Upper lobe of left lung (tissue), 6 donors: ENCODE measurements at places on chromosomes 1 and 21. TPM values are rescaled to one million over a fixed set of nuclear protein-coding genes. Genes with fewer than 3 reads are reported as not detected.

The PLPP3 gene
- 57.8 TPM for total RNA-seq

DNA sequence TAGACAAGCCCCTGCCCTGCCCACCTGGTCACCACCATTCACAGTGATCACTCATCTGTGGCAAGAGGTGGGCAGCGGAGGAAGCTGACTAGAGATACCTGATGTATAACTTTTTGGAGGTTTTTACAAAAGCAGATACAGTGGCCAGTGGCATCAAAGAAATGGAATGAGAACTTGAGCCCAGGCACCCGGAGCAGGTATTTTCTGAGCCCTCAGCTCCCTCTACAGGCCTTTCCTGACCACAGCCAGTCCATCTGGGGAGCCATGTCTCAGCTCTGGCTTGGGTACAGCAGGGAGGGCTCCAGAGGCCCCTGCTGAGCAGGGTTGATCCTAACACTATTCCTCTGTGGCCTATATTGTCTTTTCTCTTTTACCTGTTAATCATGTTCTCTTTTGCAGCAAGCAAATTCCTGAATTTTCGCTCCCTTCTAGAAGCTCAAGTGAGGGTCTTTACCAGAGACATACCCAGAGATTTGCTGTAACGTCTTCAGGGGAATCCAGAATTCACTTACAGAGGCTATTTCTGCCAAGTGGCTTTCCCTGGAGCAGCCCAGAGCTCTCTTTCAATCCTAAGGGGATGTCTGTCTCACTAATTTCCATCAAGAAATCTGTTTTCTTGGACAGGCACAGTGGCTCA lies 27.3 kb downstream of the GPR157 start:
- no peak for DNase-seq
- H3K4me1 ChIP-seq = no peaks in the 10 kb centered on the region
- H3K27ac ChIP-seq = no peak overlapping the region

DNA sequence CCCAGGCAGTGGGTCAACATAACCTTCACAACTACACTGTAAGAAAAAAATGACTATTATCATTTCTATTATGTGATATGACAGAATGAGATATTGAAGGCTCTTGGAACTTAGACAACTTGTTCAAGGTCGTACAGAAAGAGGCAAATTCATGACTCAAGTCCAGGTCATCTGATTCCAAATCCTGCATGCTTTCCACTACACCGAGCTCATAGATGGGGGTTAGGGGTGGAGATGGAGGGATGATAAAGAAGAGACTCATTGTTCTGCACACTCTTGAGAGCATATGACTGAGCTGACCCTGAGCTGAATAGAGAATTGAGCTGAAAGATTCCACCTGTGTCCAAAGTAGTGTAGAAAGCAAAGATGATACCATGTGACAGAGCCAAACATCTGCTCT lies 2.8 kb downstream of the FCRL6 start:
- no peaks in the 10 kb centered on the region for H3K4me1 ChIP-seq
- DNase-seq = no peak
- H3K27me3 ChIP-seq = no peaks in the 10 kb centered on the region
- no peak overlapping the region for H3K27ac ChIP-seq
- no peaks in the 10 kb centered on the region for H3K36me3 ChIP-seq
- no peak overlapping the region for H3K4me3 ChIP-seq

The LCE1B gene
- not detected for total RNA-seq

DNA sequence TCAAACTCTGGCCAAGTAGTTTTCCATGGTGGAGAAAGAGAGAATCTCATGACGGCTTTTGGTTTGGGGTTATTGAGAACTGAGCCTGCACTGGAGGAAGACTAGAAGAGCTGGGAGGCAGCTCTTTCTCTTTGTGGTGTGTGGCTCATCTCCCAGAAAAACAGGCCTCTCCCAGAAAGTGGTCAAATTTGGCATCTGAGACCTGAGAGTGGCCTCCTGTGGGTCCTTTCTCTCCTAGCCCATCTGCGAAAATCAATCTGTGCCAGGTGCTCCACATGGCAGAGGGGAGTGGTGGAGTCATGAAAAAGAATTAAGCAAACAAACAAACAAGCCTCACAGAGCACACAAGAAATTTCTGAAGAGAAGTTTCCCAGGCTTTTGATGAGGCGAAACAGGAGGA lies 305.0 kb downstream of the ST6GALNAC3 start:
- DNase-seq = no peak
- H3K4me3 ChIP-seq = no peak overlapping the region
- no peak overlapping the region for H3K27ac ChIP-seq
- no peaks in the 10 kb centered on the region for H3K27me3 ChIP-seq
- H3K36me3 ChIP-seq = no peaks in the 10 kb centered on the region
- no peaks in the 10 kb centered on the region for H3K4me1 ChIP-seq

- H3K27me3 ChIP-seq = no peaks in the 10 kb centered on the region
- H3K27ac ChIP-seq = no peak overlapping the region
- no peak for DNase-seq
- H3K36me3 ChIP-seq = no peaks in the 10 kb centered on the region
- H3K4me1 ChIP-seq = no peaks in the 10 kb centered on the region
- H3K4me3 ChIP-seq = no peak overlapping the region
These were observed 90.7 kb downstream of the ZNF281 start for GRCh38 chr1:200319148-200319547.

GRCh38 chr1:154833841-154834240 lies 36.2 kb downstream of the KCNN3 start:
- no peak overlapping the region for H3K4me3 ChIP-seq
- no peaks in the 10 kb centered on the region for H3K27me3 ChIP-seq
- H3K36me3 ChIP-seq = no peaks in the 10 kb centered on the region
- H3K4me1 ChIP-seq = peaks cover 5% of the 10 kb centered on the region
- H3K27ac ChIP-seq = no peak overlapping the region
- no peak for DNase-seq

GRCh38 chr1:77639056-77639455 lies 43.4 kb downstream of the ZZZ3 start:
- no peaks in the 10 kb centered on the region for H3K27me3 ChIP-seq
- no peak overlapping the region for H3K27ac ChIP-seq
- H3K4me1 ChIP-seq = peaks cover 5% of the 10 kb centered on the region
- DNase-seq = no peak

DNA sequence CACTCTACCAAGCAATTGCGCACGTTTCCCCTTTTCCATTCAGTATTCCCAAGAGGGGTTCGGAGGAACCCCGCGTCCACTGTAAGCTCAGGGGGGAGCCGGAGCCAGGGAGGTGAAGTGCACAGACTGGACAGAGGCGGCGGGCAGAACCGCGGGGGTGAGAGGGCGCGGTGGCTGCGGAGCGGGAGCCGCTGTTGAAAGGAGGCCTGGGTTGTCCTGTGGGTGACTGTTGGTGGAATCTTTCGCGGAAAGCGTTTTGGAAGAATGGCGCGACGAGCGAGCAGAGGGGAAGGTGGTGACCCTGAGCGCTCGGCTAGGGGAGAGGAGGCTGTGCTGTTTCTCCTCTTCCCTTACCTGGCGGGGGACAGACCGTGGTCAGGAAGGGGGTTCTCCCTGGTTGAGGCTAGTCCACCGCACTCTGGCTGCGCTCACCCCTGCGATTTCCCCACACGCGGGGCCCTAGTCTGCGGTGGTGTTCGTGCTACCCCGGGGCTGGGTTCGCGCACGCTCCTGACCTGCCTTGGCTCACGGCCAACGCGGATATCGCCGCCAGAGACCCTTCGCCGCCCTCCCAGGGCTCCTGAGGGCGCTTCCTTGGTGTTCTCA lies 92.8 kb downstream of the PRKAB2 start:
- H3K27me3 ChIP-seq = no peaks in the 10 kb centered on the region
- no peak overlapping the region for H3K27ac ChIP-seq
- no peak for DNase-seq

The PLXNA2 gene
- total RNA-seq = 100.0 TPM

DNA sequence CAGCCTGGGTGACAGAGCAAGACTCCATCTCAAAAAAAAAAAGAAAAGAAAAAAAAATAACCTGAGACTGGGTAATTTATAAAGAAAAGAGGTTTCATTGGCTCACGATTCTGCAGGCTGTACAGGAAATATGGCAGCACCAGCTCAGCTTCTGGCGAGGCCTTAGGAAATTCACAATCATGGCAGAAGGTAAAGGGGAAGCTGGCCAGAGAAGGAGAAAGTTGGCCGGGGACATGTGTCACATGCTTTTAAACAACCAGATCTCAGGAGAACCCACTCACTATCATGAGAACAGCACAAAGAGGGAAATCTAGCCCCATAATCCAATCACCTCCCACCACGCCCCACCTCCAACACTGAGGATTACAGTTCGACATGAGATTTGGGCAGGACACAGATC lies 125.3 kb downstream of the DISP1 start:
- no peak for DNase-seq
- H3K27ac ChIP-seq = no peak overlapping the region

The RYR2 gene
- total RNA-seq = 2.9 TPM

The PTPN14 gene
- total RNA-seq = 31.0 TPM

The KRTAP11-1 gene
- total RNA-seq = not detected

GRCh38 chr1:113946112-113946511 lies 17.0 kb downstream of the HIPK1 start:
- no peak overlapping the region for H3K27ac ChIP-seq
- DNase-seq = no peak
- H3K4me3 ChIP-seq = no peak overlapping the region
- H3K27me3 ChIP-seq = no peaks in the 10 kb centered on the region
- H3K36me3 ChIP-seq = no peaks in the 10 kb centered on the region
- peaks cover 44% of the 10 kb centered on the region for H3K4me1 ChIP-seq

- H3K4me1 ChIP-seq = no peaks in the 10 kb centered on the region
- no peak overlapping the region for H3K27ac ChIP-seq
- no peak overlapping the region for H3K4me3 ChIP-seq
- DNase-seq = no peak
These were observed 17.7 kb upstream of the KDM4A start for GRCh38 chr1:43632135-43632670.

GRCh38 chr1:118992868-118993699 lies 4.9 kb upstream of the TBX15 start:
- H3K36me3 ChIP-seq = no peaks in the 10 kb centered on the region
- H3K4me3 ChIP-seq = no peak overlapping the region

- no peaks in the 10 kb centered on the region for H3K4me1 ChIP-seq
- no peak overlapping the region for H3K27ac ChIP-seq
- no peak for DNase-seq
- H3K36me3 ChIP-seq = no peaks in the 10 kb centered on the region
- no peak overlapping the region for H3K4me3 ChIP-seq
- H3K27me3 ChIP-seq = no peaks in the 10 kb centered on the region
These were observed 90.0 kb upstream of the CAMK1G start for GRCh38 chr1:209493559-209493958.

DNA sequence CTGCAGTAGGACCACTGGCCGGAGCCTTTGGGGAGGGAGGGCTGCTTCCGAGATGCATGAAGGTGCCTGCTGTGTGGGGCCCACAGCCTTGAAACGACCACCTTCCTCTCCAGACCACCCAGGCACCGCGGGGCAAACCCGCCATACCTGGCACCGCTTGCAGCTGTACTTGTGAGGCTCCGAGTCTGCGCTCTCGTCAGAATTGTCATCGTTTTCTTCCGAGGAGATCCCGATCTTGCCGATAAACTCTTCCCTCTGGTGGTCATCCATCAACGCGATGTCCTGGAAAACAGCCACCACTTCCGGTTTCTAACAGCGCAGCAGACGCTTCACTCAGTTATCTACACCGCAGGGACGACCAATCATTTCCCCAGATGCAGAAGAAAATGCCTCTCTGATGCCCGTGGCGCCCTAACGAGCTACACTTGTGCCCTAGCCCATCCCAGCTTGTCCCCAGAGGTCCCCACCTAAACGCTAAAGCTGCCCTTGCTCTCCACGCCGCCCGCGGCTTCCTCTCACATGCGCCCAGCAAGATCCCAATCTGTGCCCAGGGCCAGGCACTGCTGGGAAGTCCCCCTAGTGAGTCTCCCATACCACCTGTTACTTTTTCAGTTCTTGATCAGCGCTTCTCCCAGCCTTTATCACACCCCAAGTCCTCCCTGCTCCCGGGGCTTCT lies 55.0 kb upstream of the RIPK4 start:
- H3K4me3 ChIP-seq = no peak overlapping the region
- DNase-seq = no peak
- no peaks in the 10 kb centered on the region for H3K27me3 ChIP-seq
- H3K4me1 ChIP-seq = peaks cover under 1% of the 10 kb centered on the region

DNA sequence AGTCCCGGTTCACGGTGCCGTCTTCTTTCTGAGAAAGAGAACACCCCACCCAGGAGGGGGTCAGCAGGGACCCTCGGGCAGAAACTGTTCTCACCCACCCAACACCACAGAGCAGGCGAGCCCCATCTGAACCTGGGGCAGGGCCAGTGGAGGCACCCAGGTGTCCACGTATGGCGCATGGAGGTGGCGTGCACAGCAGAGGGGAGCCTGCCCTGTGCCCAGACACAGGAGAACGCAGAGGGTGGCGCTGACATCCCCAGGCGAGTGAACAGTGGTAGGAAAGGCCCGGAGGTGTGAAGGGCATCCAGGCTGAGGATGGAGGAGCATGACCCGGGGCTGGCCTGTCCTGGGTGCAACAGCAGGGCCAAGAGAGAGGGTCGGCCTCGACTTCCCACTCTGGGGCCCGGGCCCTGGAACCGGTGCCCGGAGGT lies 91.1 kb downstream of the STUM start:
- DNase-seq = no peak
- H3K27me3 ChIP-seq = no peaks in the 10 kb centered on the region
- H3K4me3 ChIP-seq = no peak overlapping the region
- no peak overlapping the region for H3K27ac ChIP-seq

GRCh38 chr1:16615253-16616252 lies 2.2 kb upstream of the NBPF1 start:
- no peaks in the 10 kb centered on the region for H3K27me3 ChIP-seq
- H3K4me1 ChIP-seq = peaks cover 18% of the 10 kb centered on the region
- H3K36me3 ChIP-seq = peaks cover 5% of the 10 kb centered on the region
- no peak overlapping the region for H3K27ac ChIP-seq
- DNase-seq = peak; percentile 21
- no peak overlapping the region for H3K4me3 ChIP-seq

The WARS2 gene
- total RNA-seq = 11.6 TPM

- no peaks in the 10 kb centered on the region for H3K27me3 ChIP-seq
- H3K4me1 ChIP-seq = no peaks in the 10 kb centered on the region
- H3K27ac ChIP-seq = no peak overlapping the region
- H3K36me3 ChIP-seq = no peaks in the 10 kb centered on the region
- H3K4me3 ChIP-seq = no peak overlapping the region
- no peak for DNase-seq
These were observed 20.0 kb upstream of the CAP1 start for GRCh38 chr1:40020447-40021085.

The CD160 gene
- 0.89 TPM for total RNA-seq
